ENCODE measurements at places on chromosomes 3 and 15. TPM values are rescaled to one million over a fixed set of nuclear protein-coding genes. Genes with fewer than 3 reads are reported as not detected.

The HEG1 gene
- 12.4 TPM for total RNA-seq

The OXTR gene
- 4.1 TPM for total RNA-seq

The KAT2B gene
- 15.4 TPM for total RNA-seq

The MASP1 gene
- total RNA-seq, result 1.7 TPM

The SLC6A11 gene
- total RNA-seq, result 7.3 TPM

The C2CD4A gene
- 1.7 TPM for total RNA-seq

The ZPLD1 gene
- 1.5 TPM for total RNA-seq

Measured in type B pancreatic cell (in vitro differentiated cells).